ENCODE measurements at places on chromosomes 1 and 21.
A peak's percentile ranks its signal among the peaks of the same experiment; 100 is the strongest.

GRCh38 chr1:227174164-227174563 lies 144.1 kb downstream of the CDC42BPA start:
- DNase-seq: no peak

DNA sequence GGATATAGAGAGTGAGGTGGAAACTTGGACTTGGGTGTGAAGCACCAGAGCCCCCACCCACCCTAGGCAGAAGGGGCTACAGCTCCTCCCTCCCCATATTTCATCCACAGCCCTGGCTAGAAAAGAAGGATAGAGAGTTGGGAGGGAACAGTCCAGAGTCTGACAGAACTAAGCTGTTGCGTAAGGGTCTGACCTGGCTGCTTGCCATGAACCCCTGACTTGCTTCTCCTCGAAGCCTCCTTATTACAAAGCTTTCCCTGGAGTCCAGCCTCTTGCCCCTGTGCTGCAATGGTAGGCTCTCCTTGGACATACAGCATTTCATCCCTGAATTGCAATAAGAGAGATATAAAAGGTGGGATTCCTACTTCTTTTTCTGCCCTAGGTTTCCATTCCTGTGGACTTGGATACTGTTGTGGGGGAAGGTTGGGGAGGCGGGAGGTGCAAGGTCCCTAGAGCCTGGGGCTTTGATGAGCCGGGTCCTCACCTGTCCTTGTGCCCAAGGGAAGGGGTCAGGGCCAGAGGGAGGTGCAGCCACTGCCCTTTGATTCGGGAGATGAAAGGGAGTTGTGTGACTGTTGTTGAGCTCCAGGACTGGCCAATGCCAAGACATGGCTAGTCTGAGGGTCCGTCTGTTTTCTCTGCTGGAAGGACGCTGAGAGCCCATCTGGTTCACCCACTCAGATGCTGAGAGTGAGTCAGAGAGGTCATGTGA lies 2.7 kb downstream of the RHBG start:
- DNase-seq: no peak

GRCh38 chr1:215539803-215540570 lies 27.1 kb upstream of the KCTD3 start:
- peak; percentile 42 for DNase-seq

DNA sequence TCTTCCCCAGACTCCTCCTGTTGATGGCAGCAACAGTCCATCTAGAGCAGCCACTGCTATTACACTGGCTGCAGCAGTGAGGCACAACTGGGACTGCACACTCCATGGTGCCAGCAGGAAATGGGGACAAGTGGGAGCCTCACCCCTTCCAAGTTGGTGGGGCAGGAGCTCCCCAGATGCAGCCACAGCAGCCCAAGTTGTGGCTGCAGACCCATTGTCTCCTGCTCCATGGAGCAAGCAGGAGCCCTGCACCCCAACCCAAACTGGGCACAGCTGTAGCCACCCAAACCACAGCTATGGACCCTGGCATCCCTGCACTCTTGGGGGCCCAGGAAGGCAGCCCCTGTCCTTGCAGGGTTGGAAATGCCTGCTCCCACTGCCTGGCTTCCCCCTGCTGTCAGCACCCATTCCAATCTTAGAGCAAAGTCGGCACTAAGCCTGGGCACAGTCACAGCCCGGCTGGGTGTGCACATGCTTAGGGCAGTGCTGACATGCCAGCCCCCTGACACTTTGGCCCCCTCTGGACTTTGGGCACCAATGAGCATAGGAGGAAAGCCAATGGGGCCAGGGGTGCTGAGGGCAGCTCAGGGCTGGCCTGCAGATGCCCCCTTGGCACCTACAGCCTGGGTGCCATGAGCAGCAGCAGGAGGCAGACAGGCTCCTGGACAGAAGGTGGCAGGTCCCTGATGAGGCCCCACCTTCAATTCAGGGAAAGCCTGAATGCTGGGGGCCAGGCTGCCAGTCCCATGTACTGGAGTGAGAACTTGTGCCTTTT lies 44.0 kb downstream of the MATN1 start:
- DNase-seq: no peak

- no peak for DNase-seq
These were observed 57.0 kb upstream of the GJB5 start for GRCh38 chr1:34697818-34698217.

DNA sequence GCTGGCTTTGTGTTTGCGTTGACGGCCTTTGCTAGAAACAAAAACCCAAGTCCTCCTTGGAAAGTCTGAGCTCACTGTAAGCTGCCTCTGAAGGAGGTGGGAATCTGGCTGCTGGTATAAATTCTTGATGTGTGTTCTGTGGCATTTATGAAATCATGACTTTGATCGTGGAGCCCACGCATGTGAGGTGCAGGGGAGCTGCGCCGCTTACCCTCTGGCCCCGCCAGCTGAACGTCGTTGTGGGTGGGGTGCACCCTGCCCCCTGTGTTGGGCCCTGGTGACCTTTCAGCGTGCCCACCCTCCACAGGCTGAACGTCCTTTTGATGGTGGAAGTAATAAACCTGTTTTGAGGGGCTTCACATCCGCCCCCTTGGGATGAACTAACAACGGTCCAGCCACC lies 21.2 kb upstream of the DIP2A start:
- DNase-seq: no peak

GRCh38 chr1:186482661-186483255 lies 21.8 kb upstream of the PDC start:
- peak; percentile 56 for DNase-seq

DNA sequence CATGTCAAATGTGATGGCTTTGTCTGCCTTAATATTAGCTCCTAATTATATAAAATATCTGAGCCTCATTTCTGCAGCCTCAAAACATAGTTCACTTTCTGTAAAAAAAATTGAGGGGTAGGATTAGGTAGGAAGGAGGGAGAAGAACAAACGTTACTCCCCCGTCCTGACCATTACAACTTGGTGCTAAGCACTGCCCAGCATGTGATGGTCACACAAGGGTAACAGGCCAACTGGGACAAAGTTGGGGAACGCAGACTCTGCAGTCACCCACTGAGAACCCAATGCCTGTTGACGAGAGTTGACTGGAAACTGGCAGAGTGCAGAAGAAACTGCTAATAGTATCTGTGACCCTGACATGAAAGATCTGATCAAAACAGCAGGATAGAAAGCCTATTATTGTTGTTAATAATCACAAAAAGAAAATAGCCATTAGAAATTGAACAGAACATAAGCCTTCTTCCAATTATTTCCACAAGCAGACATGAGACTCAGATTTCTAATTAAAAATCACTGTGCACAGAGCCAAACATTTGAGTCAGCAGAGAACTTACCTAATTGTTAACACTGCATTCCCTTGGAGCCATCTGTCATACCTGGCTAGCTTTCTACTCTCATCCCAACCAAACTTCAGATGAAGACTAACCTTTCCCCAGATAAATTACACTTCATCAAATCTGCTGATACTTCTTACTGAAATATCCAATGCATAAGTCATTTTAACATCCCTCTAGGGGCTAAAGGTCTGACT lies 5.5 kb downstream of the SORT1 start:
- DNase-seq: no peak

GRCh38 chr1:65630855-65631254 lies 161.8 kb upstream of the PDE4B start:
- DNase-seq: no peak

DNA sequence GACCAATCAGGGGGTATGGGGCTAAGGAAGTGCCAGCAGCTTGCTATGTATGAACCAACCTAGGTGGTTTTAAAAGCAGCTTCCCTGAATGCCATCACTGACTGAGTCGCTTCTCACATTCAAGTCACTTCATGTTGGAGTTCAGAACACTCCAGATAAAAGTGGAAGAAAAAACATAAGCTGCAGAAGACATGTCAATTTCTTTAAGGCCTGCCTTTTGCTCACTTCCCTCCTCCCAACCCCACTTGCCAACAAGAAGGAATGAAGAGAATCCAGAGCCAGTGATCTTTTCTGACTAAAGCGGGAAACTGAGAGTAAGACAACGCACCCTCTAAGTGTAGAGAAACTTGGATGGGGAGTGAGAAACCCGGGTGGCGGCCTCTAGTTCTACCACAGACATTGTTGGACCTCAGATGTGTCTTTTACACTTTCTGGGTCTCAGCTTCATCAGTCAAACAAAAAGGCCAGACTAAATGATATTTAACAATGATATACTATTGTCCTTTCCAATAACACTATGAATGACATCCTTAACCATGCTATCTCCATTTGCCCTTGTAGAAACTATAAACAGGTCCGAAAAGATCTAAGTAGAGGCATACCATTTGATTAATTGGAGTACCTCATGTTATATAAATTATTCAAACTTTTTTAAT lies 54.1 kb downstream of the LUZP1 start:
- DNase-seq: no peak

DNA sequence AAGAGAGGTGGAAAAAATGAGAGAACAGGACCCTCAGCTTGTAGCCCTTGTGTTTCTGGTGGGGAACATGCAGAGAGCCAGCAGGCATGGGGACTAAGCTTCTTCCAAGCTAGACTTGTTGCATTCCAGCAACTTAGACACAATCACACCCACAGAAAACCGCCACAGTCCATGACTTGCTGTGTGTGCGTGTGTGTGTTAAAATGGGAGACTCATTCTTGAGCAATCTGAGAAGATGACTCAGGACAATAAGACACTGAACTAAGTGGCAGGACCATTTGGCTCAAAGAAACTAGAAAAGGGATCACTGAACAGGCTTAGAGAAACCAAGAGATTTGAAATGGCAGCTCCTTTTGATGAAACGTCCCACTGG lies 78.0 kb downstream of the HLX start:
- peak; percentile 93 for DNase-seq

DNA sequence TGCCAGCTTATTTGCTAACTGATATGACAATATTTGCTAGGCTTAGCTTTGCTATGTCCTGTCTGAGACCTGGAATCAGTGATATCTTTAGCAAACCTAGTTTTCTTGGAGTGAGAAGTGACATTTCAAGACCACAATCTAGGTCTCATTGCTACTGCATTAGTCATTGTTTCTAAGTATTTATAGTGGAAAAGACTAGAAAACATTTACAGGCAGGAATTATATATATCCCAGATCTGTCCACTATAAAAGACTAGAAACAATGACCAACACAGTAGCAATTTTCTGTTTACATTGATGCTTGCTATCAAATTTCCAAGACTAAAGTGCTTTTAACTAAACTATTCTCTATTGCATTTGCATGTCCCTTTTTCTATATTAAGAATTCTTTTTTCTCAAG lies 5.0 kb upstream of the RGS18 start:
- peak; percentile 69 for DNase-seq

GRCh38 chr1:78267513-78268218 lies 221.9 kb downstream of the GIPC2 start:
- DNase-seq: no peak

- peak; percentile 54 for DNase-seq
These were observed 29.3 kb upstream of the USP1 start for GRCh38 chr1:62407398-62408009.

GRCh38 chr1:18921516-18922251 lies 19.3 kb upstream of the ALDH4A1 start:
- no peak for DNase-seq

- DNase-seq: no peak
These were observed 16.8 kb downstream of the CNST start for GRCh38 chr1:246583056-246583440.

- no peak for DNase-seq
These were observed 253.3 kb upstream of the VAMP3 start for GRCh38 chr1:7517611-7518330.

DNA sequence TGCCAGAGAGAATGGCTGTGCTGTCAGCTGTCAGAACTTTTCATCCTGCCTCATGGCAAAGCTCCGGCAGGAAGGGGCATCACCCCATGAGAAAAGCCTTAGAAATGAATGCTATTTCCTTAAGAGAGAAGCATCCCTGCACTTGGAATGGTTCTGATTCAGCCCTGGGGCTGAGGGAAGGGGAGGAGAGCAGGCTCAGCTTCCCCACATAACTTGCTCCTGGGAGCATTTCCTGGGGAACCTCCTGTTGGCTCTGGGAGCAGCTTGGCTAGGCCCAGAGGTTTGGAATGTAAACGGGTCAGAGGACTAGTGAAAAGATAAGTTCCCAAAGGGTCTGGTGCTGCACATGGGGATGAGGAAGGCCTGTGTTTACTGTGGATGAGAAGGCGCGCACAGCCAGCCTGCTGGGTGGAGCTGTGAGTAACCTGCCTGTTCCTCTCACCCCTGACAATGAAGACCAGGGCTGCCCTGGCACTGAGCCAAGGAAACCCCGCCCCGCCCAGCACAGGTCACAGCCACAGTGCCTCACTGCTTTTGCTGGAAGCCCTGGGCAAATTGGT lies 5.0 kb downstream of the PRELP start:
- peak; percentile 86 for DNase-seq

DNA sequence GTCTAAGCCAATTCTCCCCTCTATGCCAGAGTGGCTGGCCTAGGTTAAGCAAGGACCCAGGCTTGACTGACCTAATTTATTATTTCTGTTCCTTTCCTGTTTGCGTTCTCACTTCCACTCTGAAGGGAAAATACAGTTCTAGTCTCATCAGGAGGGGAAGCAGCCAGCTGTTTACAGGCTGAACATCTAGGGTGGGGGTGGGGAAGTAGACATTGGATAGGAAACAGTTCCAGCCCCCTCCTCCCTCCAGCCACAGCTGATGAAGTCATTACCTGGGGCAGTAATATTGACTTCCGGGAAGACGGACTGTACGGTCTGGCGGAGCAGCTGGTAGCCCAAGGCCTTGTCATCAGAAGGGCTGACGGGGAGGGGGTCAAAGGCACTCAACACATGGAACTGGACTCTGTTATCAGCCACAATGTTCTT lies 17.6 kb downstream of the PM20D1 start:
- DNase-seq: peak; percentile 10

GRCh38 chr1:60343736-60344135 lies 270.2 kb upstream of the C1orf87 start:
- DNase-seq: no peak

DNA sequence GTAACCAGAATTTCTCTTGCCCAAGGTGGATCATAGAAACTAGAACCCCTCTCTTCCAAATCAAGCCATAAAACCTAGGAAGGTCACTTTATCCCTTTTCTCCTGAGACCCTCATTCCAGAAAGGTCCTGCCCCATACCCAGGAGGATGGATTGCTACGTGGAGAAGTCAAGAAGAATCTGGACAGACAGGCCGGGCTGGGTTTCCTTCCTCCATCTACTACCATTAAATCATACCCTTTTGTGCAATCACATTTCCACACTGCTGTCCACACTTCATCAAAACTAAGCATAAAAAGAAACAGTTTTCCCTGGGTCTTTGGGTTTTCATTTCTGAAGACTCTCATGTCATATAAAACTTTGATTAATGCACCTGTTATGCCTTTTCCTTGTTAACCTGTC lies 65.4 kb downstream of the C21orf91 start:
- no peak for DNase-seq

DNA sequence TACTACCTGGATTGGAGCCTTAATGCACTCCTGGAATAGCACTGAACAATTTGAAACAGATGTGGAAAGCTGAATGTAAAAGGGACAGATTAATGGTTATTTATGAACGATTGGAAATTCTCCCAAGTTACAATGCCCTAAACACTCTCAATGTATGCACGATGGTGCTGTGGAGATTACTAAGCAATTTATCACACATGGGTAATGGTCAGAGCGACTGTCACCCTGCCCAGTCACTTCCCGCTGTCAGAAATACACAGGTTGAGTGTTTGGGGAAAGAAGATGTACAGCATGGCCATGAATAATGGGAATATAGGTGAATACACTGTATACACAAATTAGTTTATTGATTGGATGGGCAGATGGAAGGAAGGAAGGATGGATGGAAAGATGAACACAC lies 342.4 kb downstream of the VAV3 start:
- no peak for DNase-seq

Data from kidney tubule cell (primary cell).